ENCODE measurements at places on chromosomes 12 and 14.

- DNase-seq = no peak
Measured at GRCh38 chr12:27332407-27332713, 276 bp upstream of the BMAL2 start.

GRCh38 chr14:70828188-70828587 is 18.9 kb upstream of the MAP3K9 start:
- DNase-seq = no peak

GRCh38 chr14:88535813-88536212 is 19.0 kb downstream of the PTPN21 start:
- DNase-seq = no peak

DNA sequence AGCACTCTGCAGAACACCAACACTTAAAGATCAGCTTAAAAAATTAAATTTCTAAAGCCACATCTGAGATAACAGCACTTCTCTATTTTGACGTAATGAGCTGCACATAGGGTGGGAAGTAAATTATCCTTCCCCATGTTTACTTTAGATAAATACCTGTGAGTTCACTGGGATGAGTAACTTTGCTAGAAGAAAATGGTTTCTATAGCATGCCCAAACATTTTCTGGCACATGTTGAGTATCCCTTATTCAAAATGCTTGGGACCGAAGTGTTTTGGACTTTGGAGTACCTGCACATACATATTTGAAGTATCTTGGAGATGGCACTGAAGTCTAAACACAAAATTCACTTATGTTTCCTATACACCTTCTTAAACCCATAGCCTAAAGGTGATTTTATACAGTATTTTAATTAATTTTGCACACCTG is 6.6 kb downstream of the SLC38A2 start:
- DNase-seq = no peak

- no peak for DNase-seq
Measured at GRCh38 chr12:65941388-65941787, 117.1 kb downstream of the HMGA2 start.

DNA sequence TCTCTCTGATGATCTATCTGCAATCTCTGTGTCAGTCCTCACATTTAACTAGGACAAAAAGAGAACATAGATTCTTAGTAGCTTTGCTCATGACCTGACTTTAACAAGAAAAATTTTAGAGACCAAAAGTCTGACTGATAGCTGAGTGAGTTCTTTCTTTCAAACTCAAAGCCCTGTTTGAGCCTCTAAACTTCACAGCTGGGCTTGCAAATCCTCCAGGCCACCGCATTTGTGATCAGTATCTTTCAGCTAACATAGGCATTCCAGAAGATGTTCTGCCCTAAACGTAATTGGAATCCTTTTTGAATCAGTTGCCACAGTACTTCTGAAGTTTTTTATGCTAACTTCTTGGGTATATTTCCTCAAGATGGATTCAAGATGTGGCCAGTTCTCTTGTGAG is 459.0 kb downstream of the DPF3 start:
- DNase-seq = no peak

- no peak for DNase-seq
Measured at GRCh38 chr14:68610251-68610793, 182.5 kb downstream of the ZFP36L1 start.

- no peak for DNase-seq
Measured at GRCh38 chr12:56197921-56198635, 8.8 kb upstream of the SMARCC2 start.

DNA sequence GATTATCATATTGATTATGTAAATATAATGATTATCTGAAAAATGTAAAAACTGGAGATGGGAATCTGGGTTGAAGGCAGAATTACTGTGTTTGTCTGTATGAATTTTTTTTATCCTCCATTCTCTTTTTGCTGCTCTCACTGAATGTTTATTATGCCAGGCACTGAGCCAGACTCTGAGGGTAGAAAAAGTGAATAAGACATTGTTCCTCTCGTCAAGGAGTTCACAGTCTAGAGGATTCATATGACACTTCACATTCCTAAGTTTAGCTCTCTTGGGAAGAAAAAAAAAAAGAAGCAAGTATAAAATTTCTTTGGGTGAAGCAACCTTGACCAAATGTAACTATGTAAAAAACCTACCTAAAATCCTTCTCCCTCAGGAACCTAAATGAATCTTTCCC is 120.9 kb upstream of the LMO3 start:
- no peak for DNase-seq

GRCh38 chr12:53057816-53058500 is 8.1 kb downstream of the TNS2 start:
- no peak for DNase-seq

DNA sequence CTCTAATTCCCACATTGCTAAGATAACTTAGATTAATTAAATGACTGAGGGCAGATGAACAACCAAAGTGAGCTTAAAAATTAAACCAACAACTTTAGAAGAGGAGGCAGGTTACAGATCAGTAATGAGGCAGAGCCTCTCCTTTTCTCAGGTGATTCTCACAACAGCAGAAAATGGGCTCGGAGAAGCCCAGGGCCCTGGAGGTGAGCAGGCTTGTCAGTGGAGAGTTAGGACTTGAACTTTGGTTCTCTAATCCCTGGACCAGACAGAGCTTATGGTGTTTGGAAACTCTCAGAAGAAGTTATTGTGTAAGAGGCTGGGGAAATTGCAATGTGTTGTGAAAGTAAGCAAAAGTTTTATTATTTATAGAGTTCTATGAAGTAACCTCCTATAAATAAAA is 2.8 kb downstream of the TRHDE start:
- no peak for DNase-seq

DNA sequence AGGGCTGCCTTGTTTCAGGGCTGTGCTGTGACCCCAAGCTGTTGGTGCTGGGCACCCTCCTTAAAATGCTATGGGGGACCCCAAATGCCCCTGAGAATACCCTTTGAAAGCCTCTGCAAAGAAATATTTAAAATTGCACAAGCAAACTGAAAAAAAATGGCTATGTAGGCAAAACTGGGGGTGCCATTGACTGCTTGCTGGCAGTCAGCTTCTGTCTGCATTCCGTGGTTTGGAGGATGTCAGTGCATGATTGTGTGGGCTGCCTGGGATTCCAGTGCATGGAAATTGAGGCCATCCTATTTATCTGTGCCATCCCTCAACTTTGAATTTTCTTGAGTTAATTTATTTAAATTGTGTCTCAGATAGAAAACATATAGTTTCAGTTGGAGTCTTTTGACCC is 113.7 kb upstream of the RTL1 start:
- no peak for DNase-seq

- DNase-seq = no peak
Measured at GRCh38 chr12:131230340-131231031, 276.8 kb downstream of the ADGRD1 start.

DNA sequence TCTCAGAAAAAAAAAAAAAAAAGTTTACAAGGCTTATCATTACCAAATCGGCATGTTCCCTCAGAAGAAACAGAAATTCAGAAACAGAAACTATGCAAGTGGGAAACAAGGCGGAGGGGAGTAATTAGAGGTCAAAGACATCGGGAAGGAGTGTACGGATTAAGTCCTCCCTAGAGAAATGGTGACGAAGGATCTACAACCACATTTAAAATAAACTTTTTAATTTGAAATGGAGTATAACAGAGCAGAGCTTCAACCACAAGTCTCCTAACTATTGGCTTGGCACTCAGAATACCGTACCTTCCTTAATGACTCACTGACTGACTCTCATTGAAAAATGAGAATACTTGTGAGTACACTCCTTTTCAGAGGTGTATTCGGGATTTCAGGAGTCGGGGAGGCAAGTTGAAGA is 908 bp downstream of the ENTPD5 start:
- DNase-seq = no peak

DNA sequence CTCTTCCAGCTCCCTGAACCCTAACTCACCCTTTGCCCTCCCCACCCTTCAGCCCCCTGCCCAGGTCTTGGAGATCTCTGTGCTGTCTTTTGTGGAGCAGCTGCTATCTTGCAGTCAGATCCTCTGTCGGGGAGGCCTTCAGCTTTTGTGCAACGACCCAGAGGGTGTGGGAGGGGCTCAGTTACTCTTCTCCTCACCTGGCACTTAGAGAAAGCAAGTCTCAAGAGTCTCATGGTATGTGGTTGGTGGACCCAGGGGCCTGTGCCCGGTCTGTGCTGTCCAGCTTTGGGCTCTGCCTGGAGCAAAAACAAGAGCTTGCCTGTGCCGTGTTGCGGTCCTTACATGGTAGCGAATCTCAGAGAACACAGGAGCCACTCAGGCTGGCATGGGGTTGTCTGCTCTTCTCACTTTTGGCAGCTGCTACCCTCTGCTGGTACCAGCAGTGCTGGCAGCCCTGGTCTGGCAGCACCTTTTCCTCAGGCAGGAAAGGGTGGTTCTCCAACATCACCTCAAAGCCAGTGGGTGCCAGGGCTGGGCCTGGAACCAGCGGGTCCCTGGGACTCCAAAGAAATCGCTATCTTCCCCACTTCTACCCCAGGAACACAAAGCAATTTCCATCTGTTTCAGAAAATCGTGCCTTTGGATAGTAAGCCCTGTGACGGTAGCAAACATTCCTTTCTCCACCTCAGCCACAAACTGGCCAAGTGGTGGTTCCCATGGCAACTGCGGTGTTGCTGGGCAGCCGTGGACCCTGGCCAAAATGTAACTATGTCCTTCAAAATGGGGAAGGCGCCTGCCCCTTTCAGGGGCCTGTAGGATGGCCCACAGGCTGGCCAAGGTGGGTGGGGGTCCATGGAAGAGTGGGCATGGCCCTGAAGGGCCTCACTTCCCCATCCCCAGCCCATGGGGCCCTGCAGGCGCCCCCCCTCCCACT is 90.0 kb downstream of the RIN3 start:
- no peak for DNase-seq

GRCh38 chr14:39265806-39266524 is 32.2 kb downstream of the MIA2 start:
- no peak for DNase-seq

DNA sequence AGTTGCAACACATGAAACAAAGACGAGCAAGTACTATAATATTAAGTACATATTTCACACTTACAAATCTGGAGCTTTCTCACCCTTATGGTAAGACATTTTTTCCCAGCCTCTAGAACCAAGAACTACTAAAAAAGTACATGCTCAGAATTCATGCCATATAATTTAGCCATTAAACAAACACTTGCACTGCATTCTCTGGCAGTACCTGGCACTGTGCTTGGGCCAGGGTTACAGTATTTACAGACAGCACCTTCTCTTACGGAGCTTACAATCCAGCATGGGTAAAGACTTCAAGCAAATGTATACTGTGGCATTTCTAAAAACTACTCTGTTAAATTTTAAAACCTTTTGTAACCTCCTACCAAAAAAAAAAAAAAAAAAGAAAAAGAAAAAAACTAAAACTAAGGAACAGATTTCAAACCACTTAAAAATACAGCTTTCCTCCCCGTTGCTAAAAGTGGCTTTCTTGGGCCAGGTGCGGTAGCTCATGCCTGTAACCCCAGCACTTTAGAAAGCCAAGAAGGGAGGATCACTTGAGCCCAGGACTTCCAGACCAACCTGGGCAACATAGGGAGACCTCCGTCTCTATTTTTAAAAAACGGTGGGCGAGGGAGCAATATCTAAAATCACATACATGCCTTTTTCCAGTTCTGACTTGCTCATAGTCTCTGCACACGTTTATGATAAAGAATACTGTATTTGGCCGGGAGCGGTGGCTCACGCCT is 956 bp downstream of the GNPTAB start:
- DNase-seq = no peak

- no peak for DNase-seq
Measured at GRCh38 chr14:63677891-63678379, 36.3 kb upstream of the WDR89 start.

- DNase-seq = no peak
Measured at GRCh38 chr12:114402084-114402717, 3.7 kb downstream of the TBX5 start.

GRCh38 chr12:29889737-29890136 is 106.0 kb upstream of the TMTC1 start:
- no peak for DNase-seq

DNA sequence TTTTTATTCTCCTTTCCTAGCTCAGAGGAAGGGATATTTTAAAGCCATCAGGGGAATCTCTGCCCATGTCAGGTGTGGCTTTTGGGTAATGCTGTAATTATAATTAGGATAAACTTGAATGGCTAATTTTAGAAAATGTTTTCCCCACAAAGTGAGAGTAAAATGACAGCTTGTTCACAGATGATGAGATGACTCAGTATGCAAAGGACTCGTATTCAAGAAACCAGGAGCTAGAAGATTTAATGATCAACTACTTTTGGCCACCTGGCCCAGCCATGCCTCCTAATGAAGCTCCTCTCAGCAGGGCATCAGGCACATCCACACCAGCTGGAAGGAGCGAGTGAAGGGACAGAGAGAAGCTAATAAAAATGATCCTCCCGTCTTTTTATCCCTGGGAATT is 29.0 kb upstream of the PLEKHG7 start:
- DNase-seq = no peak

GRCh38 chr12:5377997-5378592 is 53.8 kb upstream of the NTF3 start:
- no peak for DNase-seq

GRCh38 chr12:103955811-103956508 is 9.7 kb upstream of the TDG start:
- DNase-seq = no peak

GRCh38 chr12:55727643-55728185 is 1.1 kb downstream of the CD63 start:
- no peak for DNase-seq

DNA sequence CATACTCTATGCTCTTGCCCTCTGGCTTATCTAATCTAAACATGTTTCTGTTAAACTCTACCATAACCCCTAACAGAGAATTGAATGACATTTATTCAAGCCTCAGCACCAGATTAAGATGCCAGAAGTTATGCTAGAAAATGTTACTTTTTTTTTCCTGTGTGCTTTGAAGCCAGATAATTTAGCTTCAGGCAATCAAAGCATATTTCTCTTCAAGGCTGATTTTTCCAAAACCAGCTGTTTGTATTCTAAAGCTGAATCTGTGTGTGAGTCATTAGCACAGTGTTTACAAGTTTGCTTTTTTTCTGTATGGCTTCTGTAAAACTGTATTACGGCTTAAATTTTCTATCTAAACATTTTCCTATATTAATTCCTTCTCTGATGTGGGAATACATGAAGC is 326.1 kb downstream of the FSCB start:
- no peak for DNase-seq

GRCh38 chr14:102848830-102849525 is 71.7 kb downstream of the TRAF3 start:
- no peak for DNase-seq

DNA sequence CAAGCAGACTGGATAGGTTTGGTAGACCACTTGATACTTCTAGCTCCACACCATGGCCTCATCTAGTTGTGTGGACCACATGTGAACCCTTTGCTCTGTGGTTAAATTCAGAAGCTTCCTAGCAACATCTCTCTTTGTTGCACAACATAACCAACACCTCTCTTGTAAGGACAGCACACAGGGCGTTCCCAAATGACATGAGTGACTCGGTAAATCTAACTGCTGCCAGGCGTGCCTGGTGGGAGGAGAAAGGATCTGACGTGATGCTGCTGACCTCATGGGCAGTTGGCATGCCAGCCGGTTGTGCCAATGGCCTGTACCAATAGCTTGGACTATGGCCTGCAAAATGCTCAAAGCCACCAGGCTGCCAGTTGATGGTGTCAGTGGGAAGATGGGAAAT is 93.8 kb downstream of the CPSF2 start:
- no peak for DNase-seq
